ENCODE measurements at places on chromosomes 1 and 21. TPM values are rescaled to one million over a fixed set of nuclear protein-coding genes. Genes with fewer than 3 reads are reported as not detected.

GRCh38 chr1:8712413-8713231 lies 104.8 kb downstream of the RERE start:
- H3K36me3 ChIP-seq: no peaks in the 10 kb centered on the region
- H3K4me3 ChIP-seq: peak overlapping the region; percentile 54
- peak overlapping the region; percentile 73 for H3K27ac ChIP-seq

The C2CD4D gene
- polyA plus RNA-seq: 0.07 TPM

DNA sequence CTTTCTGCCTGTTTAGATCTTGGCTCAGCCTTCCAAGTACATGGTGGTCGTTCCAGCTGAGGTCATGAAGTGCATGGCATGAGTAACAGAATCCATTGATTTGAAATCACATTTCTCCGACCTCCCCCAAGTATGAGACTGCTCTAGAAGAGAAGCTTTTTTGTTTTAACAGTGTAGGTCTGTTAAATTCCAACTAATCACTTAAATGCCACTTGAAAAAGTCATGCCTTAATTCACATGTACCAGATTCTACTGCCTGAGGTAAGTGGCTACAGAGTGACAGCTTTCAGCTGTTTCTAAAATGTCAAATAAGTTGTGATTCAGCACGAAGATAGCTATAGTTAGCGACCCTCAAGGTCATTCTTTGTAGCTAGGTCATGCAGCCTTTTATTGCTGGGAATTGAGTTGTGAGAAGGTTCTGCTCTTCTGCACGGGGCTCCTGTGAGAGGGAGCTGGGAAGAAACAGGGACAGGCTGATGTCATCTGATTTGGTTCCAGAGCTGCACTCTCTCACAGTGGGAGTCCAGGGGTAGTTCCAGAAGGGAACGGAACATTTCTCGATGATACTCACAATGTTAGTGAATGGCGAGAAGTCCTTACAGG lies 112.7 kb downstream of the VPS13D start:
- H3K36me3 ChIP-seq: no peaks in the 10 kb centered on the region
- no peak overlapping the region for H3K27ac ChIP-seq
- peaks cover 22% of the 10 kb centered on the region for H3K4me1 ChIP-seq
- no peak for DNase-seq
- no peak overlapping the region for H3K4me3 ChIP-seq

DNA sequence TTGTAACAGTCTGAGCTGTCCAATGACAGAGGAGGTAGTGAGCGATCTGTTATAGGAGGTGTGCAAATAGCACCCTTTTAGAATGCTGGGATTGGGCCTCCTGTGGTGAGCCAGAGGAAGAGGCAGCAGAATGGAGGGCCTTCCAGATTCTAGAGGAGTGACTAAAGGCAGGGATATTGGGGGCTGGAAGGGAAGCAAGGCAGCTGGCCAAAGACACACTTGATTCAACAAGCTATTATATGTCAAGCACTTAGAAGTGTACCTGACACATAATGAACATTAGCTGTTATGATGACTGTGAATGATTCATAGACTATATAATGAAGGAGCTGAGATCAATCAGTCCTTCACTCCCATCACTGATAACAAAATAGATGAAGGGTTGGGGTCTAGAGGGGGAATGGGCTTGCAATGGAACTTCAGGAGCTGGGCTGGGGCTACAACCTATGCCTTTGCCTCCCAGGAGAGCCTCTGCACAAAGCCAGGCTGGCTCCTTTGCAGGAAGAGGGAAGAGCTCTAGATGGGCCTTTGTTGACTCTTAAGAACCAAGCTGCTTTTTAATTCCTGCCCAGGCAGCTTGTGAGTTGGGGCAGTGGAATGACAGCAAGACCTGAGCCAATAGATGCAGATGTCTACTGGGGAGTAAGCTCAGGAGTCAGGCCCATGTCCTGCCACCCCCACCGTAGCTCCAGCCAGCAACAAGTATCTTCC lies 2.3 kb upstream of the MKNK1 start:
- H3K4me1 ChIP-seq: peaks cover 15% of the 10 kb centered on the region
- no peak overlapping the region for H3K4me3 ChIP-seq
- H3K27ac ChIP-seq: no peak overlapping the region
- H3K36me3 ChIP-seq: peaks cover 6% of the 10 kb centered on the region
- no peaks in the 10 kb centered on the region for H3K27me3 ChIP-seq

DNA sequence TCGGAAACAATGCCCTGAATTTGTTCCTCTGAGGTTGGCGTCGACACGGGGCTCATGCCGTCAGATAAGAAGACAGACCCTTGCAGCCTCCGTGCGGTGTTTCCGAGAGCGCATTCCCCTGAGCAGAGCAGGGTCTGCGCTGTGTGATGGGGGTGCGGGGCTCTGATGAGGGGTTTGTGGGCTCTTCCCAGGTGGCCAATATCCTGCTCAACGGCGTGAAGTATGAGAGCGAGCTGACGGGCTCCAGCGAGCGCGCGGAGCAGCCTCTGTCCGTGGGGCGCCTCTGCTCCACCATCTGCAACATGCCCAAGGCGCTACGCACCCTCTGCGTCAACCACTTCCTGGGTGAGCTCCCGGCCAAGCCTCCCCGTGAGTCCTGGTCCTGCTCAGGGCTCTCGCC lies 17.3 kb downstream of the SLC45A1 start:
- no peak overlapping the region for H3K27ac ChIP-seq
- no peaks in the 10 kb centered on the region for H3K36me3 ChIP-seq
- H3K27me3 ChIP-seq: no peaks in the 10 kb centered on the region
- no peak overlapping the region for H3K4me3 ChIP-seq
- DNase-seq: no peak

The PIP5K1A gene
- 57.4 TPM for polyA plus RNA-seq

- no peak overlapping the region for H3K27ac ChIP-seq
- no peaks in the 10 kb centered on the region for H3K27me3 ChIP-seq
- no peaks in the 10 kb centered on the region for H3K36me3 ChIP-seq
- H3K4me3 ChIP-seq: no peak overlapping the region
- no peaks in the 10 kb centered on the region for H3K4me1 ChIP-seq
- peak; percentile 72 for DNase-seq
Measured at GRCh38 chr1:180515857-180516388, 13.5 kb upstream of the ACBD6 start.

The S100A7A gene
- polyA plus RNA-seq: not detected
